ENCODE measurements at places on chromosomes 5 and 9.
A peak's percentile ranks its signal among the peaks of the same experiment; 100 is the strongest.

GRCh38 chr5:9288234-9288633, 257.6 kb downstream of the SEMA5A start:
- no peak for DNase-seq

GRCh38 chr5:1470762-1471211, 25.5 kb upstream of the SLC6A3 start:
- DNase-seq = no peak

DNA sequence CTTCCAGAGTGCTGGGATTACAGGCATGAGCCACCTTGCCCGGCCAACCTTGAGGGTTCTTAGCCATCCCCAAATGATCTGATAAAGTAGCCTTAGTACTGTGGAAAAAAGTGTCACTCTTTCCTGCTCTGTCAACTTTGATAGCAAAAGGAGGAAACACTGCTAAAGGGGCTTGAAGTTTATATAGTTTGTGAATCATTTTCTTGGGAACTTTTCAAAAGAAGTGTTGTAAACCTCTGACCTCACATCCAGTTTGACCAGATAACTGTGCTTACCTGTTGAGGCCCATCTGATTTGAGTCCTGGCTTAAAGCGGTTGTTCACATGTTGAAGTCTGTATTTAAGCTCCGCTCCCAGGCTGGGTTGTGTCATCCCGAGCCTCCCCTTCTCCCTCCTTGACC, 303.3 kb downstream of the DOCK8 start:
- DNase-seq = no peak

DNA sequence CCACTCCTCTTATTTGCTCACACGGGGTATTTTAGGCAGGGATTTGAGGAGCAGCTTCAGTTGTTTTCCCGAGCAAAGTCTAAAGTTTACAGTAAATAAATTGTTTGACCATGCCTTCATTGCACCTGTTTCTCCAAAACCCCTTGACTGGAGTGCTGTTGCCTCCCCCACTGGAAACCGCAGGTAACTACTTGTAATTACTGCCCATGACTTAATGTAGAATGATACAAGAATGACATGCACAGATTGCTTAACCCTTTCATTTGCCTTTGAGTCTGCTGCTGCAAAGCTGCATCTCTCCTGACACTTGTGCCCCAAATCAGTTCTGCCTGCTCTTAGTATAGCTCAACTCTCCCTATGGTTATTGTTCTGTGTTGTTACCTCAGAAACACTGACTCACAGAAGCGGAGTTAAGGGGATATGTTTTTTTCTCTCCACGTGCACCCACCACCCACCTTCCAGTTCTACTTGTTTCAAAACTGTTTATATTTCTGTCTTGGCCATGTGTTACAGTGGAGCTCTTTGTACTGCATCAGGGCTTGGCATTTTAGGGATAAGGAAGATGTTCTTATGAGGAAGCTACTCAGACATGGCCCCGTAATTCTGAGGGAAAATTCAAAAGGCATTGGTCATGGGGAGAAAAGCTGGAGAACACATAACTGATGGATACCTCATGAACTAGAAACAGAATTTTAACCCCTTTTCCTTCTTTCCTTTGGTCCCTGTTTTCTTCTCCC, 2.3 kb downstream of the ADRB2 start:
- DNase-seq = no peak

GRCh38 chr9:128716581-128717254, 7.2 kb downstream of the ZDHHC12 start:
- no peak for DNase-seq

DNA sequence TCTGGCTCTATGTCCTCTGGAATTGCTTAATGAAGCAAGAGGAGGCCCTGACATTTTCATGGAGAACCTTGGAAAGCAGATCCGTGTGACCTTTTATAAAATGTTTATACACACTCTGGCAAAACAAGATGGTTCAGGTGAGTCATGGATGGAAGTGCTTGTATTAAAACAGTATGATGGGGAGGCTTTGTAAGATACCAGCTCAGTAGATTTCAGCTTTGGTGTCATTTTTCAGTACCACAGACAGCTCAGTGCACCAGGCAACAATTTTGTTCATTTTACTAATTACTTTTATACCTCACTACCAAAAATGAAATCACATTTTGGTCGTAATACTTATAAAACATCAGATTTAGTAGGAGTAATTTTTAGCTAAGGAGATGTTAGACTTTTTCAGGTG, 5.2 kb downstream of the KCNN2 start:
- no peak for DNase-seq

GRCh38 chr5:142197098-142197497, 88.5 kb downstream of the NDFIP1 start:
- DNase-seq = no peak

- DNase-seq = peak; percentile 42
Observed at GRCh38 chr9:6562201-6562600, 83.3 kb downstream of the GLDC start.

Data from fibroblast of the aortic adventitia (primary cell).